ENCODE measurements at places on chromosomes 2 and 18. TPM values are rescaled to one million over a fixed set of nuclear protein-coding genes. Genes with fewer than 3 reads are reported as not detected.

Gene ERBB4
- under 0.01 TPM for total RNA-seq

Gene TMEM247
- not detected for total RNA-seq

Gene NEURL3
- total RNA-seq, result under 0.01 TPM

Gene VIT
- total RNA-seq, result not detected

Gene MPP4
- 0.36 TPM for total RNA-seq

Gene ACTG2
- 1.8 TPM for total RNA-seq

Gene ABCB11
- total RNA-seq, result not detected

Gene CETN1
- total RNA-seq, result not detected

Gene BMP10
- not detected for total RNA-seq

Gene GPBAR1
- total RNA-seq, result under 0.01 TPM

Gene LOXHD1
- total RNA-seq, result not detected

Gene LIPT1
- 5.9 TPM for total RNA-seq

Gene TMEM163
- total RNA-seq, result not detected

Gene GALNT14
- 29.8 TPM for total RNA-seq

Gene B3GNT7
- total RNA-seq, result under 0.01 TPM

Gene CHCHD5
- 12.5 TPM for total RNA-seq

Gene COL4A4
- under 0.01 TPM for total RNA-seq

Gene C2orf78
- not detected for total RNA-seq

Gene TM4SF20
- not detected for total RNA-seq

Gene CELF4
- total RNA-seq, result not detected
